ENCODE measurements at places on chromosomes 4 and X. TPM values are rescaled to one million over a fixed set of nuclear protein-coding genes. Genes with fewer than 3 reads are reported as not detected.

The MAPK10 gene
- total RNA-seq, result not detected

The ZCCHC12 gene
- not detected for total RNA-seq

The NUP62CL gene
- total RNA-seq, result 1.9 TPM

The CXXC4 gene
- not detected for total RNA-seq

The FAT1 gene
- total RNA-seq, result 0.20 TPM

The CNKSR2 gene
- total RNA-seq, result 8.5 TPM

The DIPK2B gene
- total RNA-seq, result not detected

The SSX5 gene
- not detected for total RNA-seq

The CDKL5 gene
- total RNA-seq, result 1.3 TPM

The SPIN2A gene
- 0.89 TPM for total RNA-seq

The TKTL1 gene
- total RNA-seq, result 4.1 TPM

The REPS2 gene
- total RNA-seq, result 0.07 TPM

The RADX gene
- total RNA-seq, result 6.0 TPM

The KCND1 gene
- 4.2 TPM for total RNA-seq

The MAGEA8 gene
- total RNA-seq, result not detected

The GYPB gene
- not detected for total RNA-seq

The IL2 gene
- 0.60 TPM for total RNA-seq

The HTN3 gene
- not detected for total RNA-seq

The IQCM gene
- total RNA-seq, result not detected

The WDR17 gene
- 0.25 TPM for total RNA-seq

The PCYT1B gene
- total RNA-seq, result 0.05 TPM

The RHOXF1 gene
- 0.53 TPM for total RNA-seq

The PCDH10 gene
- not detected for total RNA-seq

The GPR50 gene
- not detected for total RNA-seq

The SHOX gene
- total RNA-seq, result not detected

The PRKG2 gene
- 1.0 TPM for total RNA-seq

The SATL1 gene
- not detected for total RNA-seq

The FNIP2 gene
- 16.8 TPM for total RNA-seq

The FRMD7 gene
- not detected for total RNA-seq

The STATH gene
- not detected for total RNA-seq

The TRAM1L1 gene
- total RNA-seq, result not detected

The PGK1 gene
- 993 TPM for total RNA-seq

The PNMA5 gene
- 0.12 TPM for total RNA-seq

The SLC2A9 gene
- 0.98 TPM for total RNA-seq

The DNAJB14 gene
- total RNA-seq, result 49.7 TPM

The HERC5 gene
- total RNA-seq, result 12.7 TPM

The NXT2 gene
- total RNA-seq, result 12.0 TPM

The SCD5 gene
- total RNA-seq, result 0.94 TPM

Data from activated naive CD4-positive, alpha-beta T cell treated with anti-CD3 and anti-CD28 coated beads, Interleukin-2, amount 10 ng/mL, durations not matched to agents 5 hours and 36 hours (primary cell).